Activated T-helper 17 cell treated with anti-CD3 and anti-CD28 coated beads, Interleukin-2, amount 50 U/mL, for 72 hours (primary cell): ENCODE measurements at places on chromosomes 6 and 20.

DNA sequence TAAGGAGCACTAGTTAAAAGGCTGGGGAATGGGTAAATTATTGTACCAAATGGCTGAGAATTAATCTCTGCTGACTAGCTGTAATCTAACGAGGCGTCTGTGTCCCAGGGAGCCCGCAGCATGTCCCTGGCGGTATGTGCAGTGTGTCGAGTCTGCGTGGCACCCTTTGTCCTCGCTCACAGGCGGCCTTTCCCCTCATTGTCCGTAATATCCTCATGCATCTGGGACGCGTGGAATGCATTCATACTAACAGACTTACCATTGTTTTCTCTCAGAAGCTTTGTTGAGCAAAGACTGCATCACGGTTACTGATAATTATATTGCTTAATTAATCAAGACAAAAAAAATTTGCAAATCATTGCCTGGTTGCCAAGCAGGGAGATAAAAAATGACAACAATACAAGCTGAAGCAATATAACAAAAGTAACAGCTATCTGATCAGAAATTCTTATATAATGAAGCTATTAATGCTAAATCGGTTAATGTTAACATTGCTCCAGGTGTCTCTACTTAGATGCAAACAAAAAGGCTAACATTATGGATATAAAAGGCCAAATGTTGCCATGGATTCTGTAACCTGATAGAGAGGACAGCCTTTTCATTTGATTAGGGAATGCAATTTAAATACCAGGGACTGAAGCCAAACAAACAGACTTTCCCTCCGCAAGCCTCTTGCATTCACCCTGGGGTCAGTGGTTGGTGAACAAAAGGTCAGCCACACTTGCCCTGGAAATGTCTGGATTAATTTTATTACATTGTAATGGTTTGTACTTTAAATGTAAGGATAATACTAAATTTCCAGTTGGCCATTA is 124.8 kb downstream of the INSM1 start:
- ATAC-seq, result no peak

- peak; percentile 62 for ATAC-seq
These were observed 40.0 kb upstream of the TAF8 start for GRCh38 chr6:42010185-42010891.

DNA sequence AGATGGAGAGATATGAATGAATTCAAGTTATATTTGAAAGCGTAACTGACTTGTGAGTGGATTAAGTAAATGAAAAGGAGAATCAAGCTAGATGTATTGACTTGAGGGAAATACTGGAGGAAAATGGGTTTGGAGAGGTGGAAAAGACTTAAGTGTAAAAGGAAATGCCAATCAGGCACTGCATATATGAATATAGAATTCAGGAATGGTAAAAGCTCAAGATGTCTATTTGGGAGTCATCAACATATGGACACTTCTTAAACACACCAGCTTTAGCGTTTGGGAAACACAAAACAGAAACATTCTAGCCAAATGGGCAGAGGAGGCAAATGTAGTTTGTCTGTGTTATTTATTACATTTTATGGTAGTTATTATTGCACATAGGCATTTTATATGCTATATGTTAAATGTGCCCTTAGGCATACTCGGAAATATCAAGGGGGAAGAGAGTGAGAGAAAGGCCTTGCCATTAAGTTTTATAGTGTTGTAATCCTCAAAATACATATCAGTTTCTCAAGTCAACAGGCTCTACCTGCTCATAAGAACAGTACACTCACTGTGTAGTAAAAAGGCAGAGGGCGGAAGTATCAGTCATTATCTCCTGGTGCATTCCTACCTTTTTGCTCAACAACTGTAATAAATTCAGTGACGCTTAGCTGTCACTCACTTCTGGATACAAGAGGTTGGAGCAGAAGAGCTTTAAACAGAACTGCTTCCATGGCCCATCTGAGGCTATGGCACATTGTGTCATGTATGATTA is 33.7 kb upstream of the ME1 start:
- ATAC-seq, result no peak

DNA sequence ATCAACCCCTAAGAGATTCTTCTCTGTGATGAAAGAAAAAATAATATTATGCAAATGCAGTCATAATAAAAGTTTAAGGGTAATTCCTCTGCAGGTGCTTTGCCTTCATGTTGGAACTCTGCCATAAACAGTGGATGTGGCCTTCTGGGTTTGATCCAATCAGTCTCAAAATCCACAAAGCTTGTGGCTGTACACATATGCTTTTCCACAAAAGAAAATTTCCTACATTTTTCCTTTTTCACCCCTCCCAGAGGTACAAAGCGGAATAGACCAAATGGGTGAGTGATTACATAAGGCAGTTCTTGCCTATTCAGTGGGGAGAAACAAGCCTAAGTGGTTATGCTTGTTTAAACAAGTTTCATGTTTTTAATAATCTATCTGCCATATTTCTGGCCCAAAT is 16.7 kb downstream of the CALHM5 start:
- no peak for ATAC-seq

DNA sequence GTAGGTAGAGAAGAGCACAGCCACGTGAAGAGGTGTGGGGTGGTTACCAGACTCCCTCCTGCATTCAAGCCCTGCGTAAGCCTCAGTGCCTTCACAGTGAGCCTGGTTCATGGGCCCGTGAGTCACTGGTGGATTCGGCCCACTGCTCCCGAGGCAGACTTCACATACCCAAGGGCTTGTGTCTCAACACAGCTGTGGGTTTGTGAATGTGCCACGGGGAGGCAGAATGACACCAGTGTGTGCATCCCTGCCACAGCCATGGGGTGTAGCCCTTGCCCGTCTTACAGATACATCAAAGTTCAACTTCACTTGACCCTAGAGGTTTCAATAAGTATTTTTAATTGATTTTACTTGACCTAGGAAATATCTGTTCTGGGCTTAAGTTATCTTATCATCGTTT is 108.5 kb downstream of the MAP3K4 start:
- ATAC-seq, result no peak

DNA sequence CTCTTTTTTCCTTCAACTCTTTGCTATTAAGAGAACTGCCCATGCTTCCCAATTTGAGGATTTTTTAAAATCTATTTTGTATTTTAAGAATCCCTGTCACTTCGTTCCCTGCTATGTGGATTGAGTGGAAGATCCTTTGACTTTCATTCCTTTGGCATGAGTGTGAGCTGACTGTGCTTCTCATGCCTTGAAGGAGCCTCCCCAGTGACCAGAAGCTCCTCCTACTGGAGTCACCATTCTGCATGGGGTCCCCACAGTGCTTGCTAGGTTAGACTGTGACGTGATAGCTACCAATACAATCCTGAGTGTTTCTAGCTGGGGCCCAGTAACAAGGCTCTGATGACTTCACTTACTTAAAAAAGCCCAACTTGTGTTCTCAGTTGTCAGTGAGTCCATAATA is 104.4 kb upstream of the LAMP5 start:
- no peak for ATAC-seq

DNA sequence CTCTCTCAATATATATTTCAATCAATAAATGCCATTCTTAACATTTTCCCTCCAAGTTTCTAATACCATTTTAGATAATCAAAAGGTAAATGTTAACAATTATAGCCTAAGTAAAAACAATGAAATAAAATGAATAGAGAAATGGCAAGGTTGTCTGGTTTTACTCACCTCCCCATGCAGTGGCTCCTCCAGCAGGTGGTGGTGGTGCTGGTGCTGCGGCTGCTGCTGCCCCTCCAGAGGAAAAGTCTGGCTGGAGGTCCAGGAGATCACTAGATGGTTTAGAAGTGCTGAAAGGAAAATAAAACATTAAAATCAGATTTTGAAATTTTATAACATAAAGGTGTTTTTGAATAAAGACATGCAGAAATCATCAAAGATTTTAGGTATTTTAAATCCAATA is 93.2 kb downstream of the PRSS35 start:
- ATAC-seq, result no peak

- ATAC-seq, result no peak
These were observed 3.4 kb upstream of the HELZ2 start for GRCh38 chr20:63577317-63577894.

- no peak for ATAC-seq
These were observed 111.6 kb downstream of the ERMARD start for GRCh38 chr6:169862892-169863525.

DNA sequence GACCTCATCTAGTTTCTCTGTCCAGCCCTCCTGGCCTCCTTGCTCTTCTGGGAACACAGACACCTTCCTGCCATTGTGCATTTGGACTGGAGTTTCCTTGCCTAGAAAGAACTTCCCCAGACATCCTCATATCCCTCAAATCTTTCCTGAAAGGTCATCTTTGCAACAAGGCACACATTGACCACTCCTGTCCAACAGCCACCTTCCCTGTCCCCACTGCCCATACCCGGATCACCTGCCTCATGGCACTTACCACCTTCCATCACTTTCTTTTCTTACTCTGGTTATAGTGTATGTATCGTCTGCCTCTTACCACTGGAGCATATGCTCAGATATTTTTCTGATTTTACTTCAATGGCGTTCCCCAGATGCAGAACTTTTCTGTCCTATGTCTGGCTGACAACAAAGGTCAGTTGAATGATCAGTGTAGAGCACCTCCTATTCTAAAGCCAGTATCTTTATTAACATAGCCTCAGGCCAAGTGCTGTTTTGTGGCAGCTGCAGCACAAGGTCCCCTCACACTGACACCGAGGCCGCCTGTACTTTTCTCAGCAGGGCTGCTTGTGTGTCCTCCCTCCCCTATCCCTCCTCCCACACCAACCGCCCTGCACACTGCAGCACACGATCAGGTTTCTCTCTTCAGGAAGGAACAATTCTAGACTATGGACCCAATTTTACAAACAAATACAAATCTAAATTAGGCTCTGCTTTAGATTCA is 4.1 kb downstream of the HLA-C start:
- ATAC-seq, result no peak
